ENCODE measurements at places on chromosomes 5 and 9. TPM values are rescaled to one million over a fixed set of nuclear protein-coding genes. Genes with fewer than 3 reads are reported as not detected.

DNA sequence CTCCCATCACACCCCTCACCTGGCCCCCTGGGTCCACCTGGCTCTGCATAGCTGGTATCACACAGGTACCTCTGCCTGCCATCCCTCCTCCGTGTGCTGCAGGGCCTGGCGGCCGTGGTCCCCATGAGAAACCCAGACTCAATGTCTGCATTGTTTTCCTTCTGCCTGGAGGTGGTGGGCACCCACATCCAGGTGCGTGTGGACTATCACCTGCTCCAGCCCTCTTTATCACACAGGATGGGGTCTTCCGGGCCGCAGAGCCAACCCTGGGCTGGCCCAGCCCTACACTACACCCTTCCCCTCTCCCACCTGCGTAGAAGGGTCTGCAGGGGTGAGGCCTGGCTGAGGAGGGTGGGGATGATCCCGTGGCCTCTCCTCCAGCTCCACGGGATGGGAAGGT is 7.0 kb upstream of the FUT7 start:
- DNase-seq = no peak

The SLC34A3 gene
- total RNA-seq = 0.34 TPM

DNA sequence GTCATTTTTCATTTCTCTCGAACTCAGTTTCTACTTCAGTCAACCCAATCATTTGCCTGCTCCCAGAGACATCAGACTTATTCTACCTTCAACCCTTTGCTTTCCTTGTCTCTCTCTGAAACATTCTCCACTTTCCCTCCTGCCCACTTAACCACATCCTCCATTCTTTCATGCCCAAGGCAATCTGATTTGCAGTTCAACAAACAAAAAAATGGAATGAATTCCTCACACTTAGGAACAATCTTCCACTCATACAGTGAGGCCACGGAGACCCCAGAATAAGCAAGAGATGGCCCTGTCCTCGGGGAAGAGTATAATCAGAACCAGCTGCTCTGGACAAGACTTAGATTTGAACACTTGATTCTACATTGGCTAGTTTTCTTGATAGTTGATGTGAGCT is 180.5 kb downstream of the RFK start:
- no peak for DNase-seq

GRCh38 chr9:94757158-94757557 is 30.7 kb downstream of the AOPEP start:
- DNase-seq = no peak

DNA sequence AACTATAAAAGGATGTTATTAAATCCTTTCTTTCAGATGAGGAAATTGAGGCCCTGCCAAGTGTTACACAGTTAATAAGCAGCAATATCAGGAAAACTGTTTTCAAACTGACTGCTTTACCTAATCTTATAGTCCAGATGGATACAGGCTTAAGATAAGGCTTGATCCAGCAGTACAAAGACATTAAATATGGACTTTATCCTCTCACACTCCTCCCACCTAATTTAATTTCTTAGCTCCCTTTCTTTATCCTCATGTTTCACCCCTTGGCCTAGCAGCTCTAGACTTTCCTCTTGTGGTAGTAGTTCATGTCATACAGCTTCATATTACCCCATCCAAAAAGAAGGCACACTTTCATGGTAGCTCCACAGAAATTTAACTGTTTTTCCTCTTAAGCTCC is 164.5 kb downstream of the BAAT start:
- no peak for DNase-seq

The ANKS6 gene
- 12.1 TPM for total RNA-seq

DNA sequence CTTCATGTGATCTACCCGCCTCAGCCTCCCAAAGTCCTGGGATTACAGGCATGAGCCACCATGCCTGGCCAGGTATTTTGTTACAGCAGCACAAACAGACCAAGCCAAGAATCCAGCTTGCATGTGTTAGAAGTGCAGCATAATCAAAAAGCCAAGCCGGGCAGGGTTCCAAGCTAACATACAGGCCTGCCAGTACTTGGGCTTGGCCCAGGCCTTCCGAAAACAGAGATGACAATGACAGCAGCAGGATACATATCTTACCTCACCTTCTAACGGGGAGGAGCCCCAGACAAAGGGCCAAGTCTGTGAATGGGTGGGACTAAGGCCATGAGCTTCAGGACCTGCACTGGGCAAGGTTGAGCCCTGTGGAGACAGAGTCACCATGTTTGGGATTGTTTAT is 91.4 kb upstream of the ZNF462 start:
- DNase-seq = no peak

The CETN3 gene
- 5.8 TPM for total RNA-seq

DNA sequence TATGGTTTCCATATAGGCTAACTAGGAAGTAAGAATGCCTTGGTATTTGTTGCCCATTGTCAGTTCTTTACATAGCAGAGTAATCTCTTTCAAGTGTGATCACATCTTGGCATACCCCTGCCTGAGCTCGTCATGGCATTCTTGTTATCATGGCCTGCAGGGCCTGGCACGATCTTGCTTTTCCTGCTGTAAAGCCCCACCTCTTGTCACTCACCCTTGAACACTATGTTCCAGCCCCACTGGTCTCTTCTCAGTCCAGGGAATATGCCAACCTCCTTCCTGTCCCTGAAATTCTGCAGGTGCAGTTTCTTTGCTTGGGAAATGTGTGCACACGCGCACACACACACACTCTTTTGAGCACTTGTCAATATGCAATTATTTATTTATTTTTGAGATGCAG is 250.2 kb upstream of the DMRT1 start:
- no peak for DNase-seq

- no peak for DNase-seq
Observed at GRCh38 chr5:67427850-67428298, 231.3 kb upstream of the CD180 start.

The PCDHA12 gene
- total RNA-seq = not detected

The KCNV2 gene
- total RNA-seq = not detected

DNA sequence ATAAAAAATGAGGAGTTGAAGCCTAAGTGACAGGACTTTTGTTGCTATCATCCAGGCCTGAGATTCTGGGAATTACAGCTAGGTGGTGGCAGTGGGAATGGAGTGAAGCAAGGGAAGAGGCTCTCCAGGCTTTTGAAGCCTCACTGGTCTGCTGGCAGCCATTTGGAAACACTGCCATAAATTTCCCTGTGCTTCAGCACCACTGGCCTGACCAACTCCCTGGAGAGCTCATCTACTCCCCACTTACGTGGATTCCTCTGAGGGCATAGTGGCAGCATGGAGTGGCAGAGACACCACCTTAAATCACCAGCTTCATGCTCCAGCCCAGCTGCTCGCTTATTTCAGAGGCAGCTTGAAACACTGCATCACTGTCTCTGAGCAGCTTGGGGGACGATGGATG is 518.2 kb downstream of the TLR4 start:
- no peak for DNase-seq

DNA sequence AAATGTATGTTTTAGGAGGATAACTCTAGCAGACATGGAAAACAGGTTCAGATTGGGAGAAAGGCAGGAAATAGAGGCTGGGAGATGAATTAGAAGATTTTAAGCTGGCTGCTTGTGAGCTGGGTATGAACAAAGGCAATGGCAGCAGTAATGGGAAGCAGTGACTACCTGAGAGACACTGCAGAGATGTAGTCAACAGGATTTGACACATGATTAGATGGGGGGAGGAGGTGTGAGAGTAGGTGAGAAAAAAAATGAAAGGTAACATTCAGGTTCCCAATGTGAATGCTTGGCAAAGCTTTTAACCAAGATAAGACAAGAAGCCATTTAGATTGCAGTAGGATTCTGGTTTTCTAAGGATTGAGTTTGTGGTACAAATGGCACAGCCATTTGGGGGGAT is 22.8 kb upstream of the IFNE start:
- DNase-seq = no peak

GRCh38 chr5:43192558-43193180 is 644 bp downstream of the NIM1K start:
- DNase-seq = peak; percentile 63

The SH3RF2 gene
- total RNA-seq = 334 TPM

Measured in suprapubic skin (tissue), 4 donors.